ENCODE measurements at places on chromosomes 13 and 19.

DNA sequence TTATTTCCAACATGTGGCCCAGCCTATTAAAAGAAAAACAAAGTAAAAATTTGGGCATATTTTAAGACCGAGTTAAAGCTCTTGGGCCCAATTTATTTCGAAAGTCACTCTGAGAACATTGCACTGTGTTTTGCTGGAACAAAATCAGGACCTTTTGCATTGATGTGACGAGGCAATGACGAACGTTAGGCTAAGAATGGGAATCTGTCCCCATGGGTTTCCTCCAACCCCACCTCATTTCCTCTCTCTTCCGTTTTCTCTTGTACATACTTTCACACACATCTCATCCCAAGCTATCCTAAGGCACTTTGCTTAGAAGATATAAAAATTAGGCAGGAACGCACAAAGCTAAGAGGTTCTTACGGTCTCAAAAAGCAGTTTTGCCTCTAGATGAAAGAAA is 22.1 kb downstream of the EDNRB start:
- no peak for DNase-seq

- DNase-seq: peak; percentile 35
Observed at GRCh38 chr13:51912091-51912490, 50.3 kb downstream of the CCDC70 start.

DNA sequence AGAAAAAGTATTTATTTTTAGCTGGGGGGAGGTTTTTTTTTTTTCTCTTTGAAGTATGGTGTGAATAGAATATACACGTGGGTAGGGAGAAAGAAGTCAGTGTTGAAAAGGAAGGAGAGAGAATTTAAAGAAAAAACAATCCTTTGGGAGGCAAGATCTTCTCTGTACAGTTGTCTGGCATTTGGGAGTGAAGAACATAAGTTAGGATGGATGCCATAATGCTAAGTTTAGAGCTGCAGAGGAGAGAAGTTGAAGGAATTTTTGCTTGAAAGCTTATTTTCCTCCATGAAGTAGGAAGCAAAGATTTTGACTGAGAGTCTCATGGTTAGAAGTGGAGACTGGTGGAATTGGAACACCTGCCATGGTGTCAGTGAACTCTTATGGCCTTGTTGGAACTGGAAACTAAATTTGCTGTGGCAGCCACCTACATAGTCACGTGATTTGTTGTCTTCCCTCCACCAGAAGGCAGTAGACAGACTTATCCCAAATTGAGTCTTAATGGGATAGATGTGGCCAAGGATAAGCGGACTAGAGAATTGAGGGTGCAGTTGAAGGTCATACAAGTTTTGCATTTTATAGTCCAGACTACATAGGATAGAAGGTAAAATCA is 22.0 kb downstream of the NDFIP2 start:
- DNase-seq: no peak

DNA sequence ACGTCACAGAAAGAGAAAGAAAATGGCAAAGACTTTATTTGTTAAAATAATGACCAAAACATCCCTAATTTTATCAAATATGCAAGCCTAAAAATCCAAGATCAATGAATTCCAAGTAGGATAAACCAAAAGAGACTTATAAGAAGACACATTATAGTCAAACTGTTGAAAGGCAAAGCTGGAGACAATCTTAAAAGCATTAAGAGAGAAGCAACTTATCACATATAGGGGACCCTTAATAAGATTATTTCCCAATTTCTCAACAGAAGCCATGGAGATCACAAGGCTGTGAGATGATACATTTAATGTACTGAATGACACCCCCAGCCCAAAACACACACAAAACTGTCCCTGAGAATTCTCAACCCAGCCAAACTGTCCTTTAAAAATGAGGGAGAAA is 228.7 kb downstream of the COG6 start:
- DNase-seq: no peak

- DNase-seq: no peak
Observed at GRCh38 chr13:76600081-76600480, 286.1 kb downstream of the KCTD12 start.

- DNase-seq: no peak
Observed at GRCh38 chr13:79246578-79246949, 159.5 kb downstream of the RBM26 start.

Data from COLO829 (cell line).